ENCODE measurements at places on chromosomes 11 and 22. TPM values are rescaled to one million over a fixed set of nuclear protein-coding genes. Genes with fewer than 3 reads are reported as not detected.

The ZNF195 gene
- 26.8 TPM for total RNA-seq

The TSPO gene
- 32.0 TPM for total RNA-seq

The SCYL1 gene
- total RNA-seq = 41.0 TPM

The KRTAP5-2 gene
- total RNA-seq = not detected

- no peak for DNase-seq
Measured at GRCh38 chr11:86910592-86910991, 44.6 kb downstream of the FZD4 start.

DNA sequence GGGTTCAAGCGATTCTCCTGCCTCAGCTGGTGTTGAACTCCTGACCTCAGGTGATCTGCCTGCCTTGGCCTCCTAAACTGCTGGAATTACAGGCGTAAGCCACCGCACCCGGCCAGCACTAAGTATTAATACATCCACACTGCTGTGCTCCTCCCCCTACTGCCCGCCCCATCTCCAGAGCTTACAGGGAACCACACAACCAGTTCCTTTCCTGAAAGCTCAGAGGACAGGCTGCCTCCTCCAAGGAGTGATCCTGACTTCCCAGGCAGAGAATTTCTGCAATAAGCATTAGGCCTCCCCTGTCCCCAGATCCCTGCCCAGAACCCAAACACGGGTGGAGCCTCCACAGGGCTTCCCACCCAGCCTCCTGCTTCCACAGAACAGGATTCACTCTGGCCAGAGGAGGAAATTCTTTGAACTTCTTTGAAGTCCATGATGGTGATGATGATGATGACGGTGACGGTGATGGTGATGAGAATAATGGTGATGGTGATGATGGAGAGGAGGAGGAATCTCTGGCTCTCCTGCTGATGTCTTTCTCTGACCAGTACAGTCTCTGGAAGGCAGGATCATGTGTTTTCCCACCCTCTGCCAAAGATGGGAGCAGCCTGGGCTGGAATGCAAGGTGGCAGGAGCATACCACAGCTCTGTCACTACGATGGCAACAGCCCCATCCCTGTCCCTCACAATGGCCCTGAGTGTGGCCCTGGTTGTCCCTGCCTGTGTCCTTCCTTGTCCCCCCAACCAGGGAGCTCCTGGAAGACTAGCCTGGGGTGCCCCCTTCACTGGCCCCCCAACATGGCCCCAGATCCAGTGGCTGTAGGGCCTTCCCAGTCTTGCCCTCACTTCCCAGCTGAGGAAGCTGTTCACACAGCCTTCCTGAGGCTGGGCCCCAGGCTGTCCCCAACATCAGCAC lies 33.5 kb upstream of the CSNK1E start:
- DNase-seq = no peak

DNA sequence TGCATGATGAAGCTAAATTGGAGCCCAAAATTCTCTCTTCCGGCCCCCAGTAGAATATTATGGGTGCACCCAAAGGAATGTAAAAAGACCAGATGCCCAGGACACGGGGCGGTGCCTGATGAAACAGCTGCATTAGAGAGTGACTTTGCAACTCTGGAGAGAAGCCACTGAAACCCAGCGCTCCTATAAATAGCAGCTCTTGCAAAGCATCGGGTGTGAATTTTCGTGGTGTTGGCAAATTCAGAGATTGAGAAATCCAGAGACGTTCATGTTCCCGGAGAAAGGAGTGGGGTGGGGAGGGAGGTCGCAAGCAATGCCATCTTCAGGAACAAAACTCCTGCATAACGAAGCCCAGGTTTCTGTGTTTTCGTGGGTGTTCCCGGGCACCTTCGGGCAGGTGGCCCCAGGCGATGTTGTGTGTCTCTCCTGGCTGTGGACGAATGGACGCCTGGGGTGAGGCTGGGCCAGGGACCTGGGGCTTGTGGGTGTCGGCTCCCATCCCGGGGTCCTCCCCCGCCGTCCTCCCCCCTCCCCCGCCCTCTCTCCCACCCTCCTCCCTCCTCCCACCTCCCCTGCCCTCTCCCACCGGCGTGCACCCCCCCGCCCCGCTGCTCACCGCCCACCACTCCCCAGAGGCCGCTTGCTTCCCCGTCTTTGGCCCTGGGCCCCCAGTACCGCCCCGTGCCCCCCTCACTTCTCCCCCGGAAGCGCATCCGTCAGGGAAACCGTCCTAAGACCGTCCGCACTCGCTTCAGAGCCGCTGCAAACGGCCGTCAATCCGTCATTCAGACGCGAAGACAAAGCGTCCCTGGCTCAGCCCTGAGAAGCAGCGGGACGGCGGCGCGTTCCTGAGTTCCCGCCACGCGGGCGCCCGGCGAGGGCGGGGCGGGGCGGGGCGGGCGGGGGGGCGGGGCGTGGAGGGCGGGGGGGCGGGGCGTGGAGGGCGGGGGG lies 26.7 kb upstream of the TOLLIP start:
- DNase-seq = peak; percentile 11

DNA sequence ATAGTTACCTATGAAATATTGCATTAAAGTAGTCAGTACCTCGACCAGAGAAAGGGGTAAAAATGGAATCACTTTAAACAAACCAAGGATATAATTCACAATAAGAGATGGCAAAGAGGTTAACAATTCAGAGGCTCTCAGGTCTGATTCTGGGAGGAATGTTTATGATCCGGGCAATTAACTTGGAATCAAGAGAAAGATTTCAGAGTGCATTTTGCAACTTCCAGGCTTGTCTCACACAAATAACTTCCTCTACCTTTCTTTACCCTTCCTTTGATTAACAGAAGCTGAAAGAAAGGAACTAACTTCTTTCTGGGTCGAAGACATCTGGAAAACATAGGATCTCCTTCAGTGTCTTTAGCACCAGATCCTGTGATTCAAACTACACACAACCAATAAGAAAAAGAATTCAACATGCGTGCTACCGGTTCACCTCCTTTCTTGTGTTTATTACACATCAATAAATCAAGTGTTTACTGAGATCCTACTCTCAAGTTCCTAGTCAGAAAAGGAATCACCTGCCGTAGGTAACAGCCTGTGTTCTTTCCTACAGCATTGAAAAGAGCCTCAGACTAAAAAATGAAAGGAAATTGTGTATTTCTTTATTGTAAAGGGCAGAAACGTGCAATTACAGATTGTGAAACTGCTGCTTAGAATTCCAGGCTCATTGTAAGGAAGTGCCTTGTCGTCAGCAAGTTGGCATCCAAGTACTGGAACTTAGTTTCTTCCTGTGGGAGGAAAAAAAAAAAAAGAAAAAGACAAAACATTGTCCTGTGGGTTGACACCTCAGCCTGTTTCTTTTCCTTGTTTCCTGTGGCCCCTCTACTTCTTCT lies 29.5 kb downstream of the CARD18 start:
- DNase-seq = no peak

- no peak for DNase-seq
Measured at GRCh38 chr11:27231530-27231929, 131.5 kb downstream of the CCDC34 start.

DNA sequence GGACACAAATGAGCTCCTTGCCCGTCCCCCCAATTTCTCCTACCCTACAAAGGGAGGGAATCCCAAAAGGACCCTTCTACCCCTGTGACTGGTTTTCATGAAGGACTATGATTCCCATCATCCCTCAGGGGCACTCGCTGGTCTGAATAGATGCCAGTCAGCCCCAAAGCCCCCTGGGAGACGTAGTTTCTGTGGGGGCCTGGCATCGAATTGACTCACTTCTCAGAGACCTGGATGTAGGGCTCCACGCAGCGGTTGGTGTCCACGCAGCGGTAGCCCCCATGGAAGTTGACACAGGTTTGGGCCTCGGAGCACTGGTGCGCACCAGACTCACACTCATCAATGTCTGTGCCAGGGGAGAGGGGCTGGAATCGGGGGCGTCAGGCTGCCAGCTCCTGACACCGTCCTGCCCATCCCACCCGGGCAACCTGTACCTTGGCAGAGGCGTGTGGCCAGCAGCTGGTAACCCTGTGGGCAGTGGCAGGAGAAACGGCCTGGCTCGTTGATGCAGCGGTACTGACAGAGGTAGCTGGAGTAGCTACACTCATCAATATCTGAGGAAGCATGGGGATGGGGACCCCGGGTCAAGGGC lies 4.4 kb downstream of the EFEMP2 start:
- DNase-seq = no peak

DNA sequence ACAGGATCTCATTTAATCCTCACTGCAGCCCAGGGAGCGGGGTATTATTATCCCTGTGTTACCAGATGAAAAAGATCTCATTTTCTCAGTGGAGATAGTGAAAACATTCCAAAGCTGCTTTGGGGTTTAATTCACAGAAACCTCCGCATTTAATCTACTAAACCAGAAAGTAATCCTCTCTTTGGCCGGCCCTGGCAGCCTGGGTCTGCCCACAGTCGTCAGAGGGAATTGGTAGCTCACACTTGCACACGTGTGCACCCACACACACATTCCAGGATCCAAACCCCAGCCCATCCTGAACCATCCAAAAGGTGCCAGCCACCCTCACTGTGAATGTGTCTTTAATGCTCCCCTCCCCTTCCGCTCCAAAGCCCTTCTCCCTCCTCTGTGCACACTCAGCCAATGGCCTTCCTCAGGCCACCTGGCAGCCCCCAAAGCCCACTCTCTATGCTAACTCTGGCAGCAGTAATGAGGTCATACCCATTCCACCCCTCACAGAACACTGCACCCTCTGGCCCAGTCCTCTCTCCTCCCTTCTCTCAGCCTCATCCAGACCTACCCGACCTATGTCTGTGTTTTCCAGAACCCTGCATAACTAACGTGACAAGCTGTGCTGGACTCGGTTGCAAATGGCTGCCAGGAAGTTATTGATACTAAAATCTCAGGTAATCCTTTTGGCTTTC lies 466.2 kb downstream of the SOX6 start:
- no peak for DNase-seq

DNA sequence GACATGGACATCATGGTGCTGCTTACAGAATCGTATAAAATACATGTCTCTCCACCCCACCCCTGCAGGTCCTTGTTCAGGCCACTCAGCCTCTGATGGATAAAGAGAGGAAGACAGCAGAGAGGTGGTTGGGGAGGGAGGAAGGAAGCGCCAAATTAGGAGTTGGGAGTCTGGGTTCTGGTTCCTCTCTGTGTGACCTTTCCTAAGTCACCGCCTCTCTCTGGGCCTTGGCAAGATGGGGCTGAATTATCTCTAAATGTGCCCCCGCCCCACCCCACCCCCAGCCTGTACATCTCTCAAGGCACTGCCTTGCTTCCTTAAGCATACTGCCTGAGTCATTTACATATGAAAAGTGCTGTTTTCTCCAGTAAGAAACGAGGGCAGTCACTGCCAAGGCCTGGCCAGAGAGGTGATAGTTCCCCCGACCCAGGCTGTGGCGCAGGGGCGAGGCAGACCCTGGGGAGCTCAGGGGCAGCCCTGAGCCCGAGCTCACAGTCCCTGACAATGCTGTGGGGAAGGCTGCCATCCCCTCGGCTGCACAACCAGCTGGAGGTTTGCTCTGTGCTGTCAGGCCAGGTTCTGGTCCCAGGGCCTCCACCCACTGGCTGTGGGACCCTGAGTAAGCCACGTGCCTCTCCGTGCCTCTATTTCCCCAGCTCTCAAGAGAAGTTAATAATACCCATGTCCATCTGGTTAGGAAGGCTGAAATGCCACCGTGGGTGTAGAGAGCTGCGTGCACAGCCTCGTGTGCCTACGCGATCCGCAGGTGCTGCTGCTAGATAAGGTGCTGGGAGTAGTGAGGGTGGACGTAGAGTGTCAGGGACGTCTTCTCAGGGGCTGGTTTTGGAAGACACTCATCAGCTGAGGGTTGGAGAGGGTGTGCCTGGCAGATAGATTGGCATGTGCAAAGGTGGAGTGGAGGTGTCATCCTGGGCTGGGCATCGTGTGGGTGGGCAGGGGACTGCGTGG lies 55.3 kb downstream of the CACNA1I start:
- no peak for DNase-seq

GRCh38 chr11:73157101-73158010 lies 15.2 kb upstream of the FCHSD2 start:
- no peak for DNase-seq
